GM23248 (cell line): ENCODE measurements at places on chromosomes 6 and 20. TPM values are rescaled to one million over a fixed set of nuclear protein-coding genes. Genes with fewer than 3 reads are reported as not detected.

The SLCO4A1 gene
- total RNA-seq: 0.22 TPM in 1 of 2 replicates, not detected in the other

The TCF19 gene
- 21.6 and 28.4 TPM in 2 replicates for total RNA-seq

The TPBG gene
- 153 and 174 TPM in 2 replicates for total RNA-seq

The GSTA1 gene
- total RNA-seq: 0.11 TPM in 1 of 2 replicates, not detected in the other

The MAS1 gene
- not detected in 2 replicates for total RNA-seq

The C6orf132 gene
- 4.2 and 5.2 TPM in 2 replicates for total RNA-seq

The BPIFB1 gene
- total RNA-seq: not detected in 2 replicates

The STX7 gene
- total RNA-seq: 47.2 and 61.5 TPM in 2 replicates

The PACSIN1 gene
- not detected in 2 replicates for total RNA-seq

The OXT gene
- not detected in 2 replicates for total RNA-seq

The STX11 gene
- total RNA-seq: 1.1 and 2.8 TPM in 2 replicates

The EDN1 gene
- 1.8 and 6.3 TPM in 2 replicates for total RNA-seq

The RHAG gene
- total RNA-seq: not detected in 2 replicates

The SNAP91 gene
- not detected in 2 replicates for total RNA-seq

The BPIFB4 gene
- total RNA-seq: not detected in 2 replicates

The FRMD1 gene
- not detected in 2 replicates for total RNA-seq

The LY6G6C gene
- total RNA-seq: not detected in 2 replicates

The VWA7 gene
- total RNA-seq: 0.54 TPM in 1 of 2 replicates, not detected in the other

The MRS2 gene
- 15.4 and 18.0 TPM in 2 replicates for total RNA-seq

The FILIP1 gene
- under 0.01 and 0.13 TPM in 2 replicates for total RNA-seq

The EPB41L1 gene
- total RNA-seq: 16.2 and 19.2 TPM in 2 replicates

The SLC24A3 gene
- not detected in 2 replicates for total RNA-seq

The DEK gene
- 90.3 and 101 TPM in 2 replicates for total RNA-seq

The HLA-DQB2 gene
- total RNA-seq: not detected in 2 replicates

The CFAP61 gene
- not detected in 2 replicates for total RNA-seq

The SIRPA gene
- total RNA-seq: 73.5 and 93.3 TPM in 2 replicates

The TIAM2 gene
- total RNA-seq: 2.6 and 5.1 TPM in 2 replicates

The TAGAP gene
- not detected in 2 replicates for total RNA-seq

The ULBP2 gene
- 11.4 and 23.8 TPM in 2 replicates for total RNA-seq

The HLA-G gene
- not detected in 2 replicates for total RNA-seq

The SNPH gene
- 11.2 and 12.9 TPM in 2 replicates for total RNA-seq

The ULBP1 gene
- total RNA-seq: 5.8 and 6.1 TPM in 2 replicates
